Mammary microvascular endothelial cell (primary cell): ENCODE measurements at places on chromosomes 16 and 17. TPM values are rescaled to one million over a fixed set of nuclear protein-coding genes. Genes with fewer than 3 reads are reported as not detected.

Gene GGA2
- 35.8 and 38.8 TPM in 2 replicates for total RNA-seq

Gene CPPED1
- 26.8 and 30.3 TPM in 2 replicates for total RNA-seq

Gene TMEM114
- total RNA-seq: not detected in 2 replicates

Gene SOST
- not detected in 2 replicates for total RNA-seq

Gene PLD6
- total RNA-seq: 2.5 and 5.2 TPM in 2 replicates

Gene NUFIP2
- total RNA-seq: 19.6 and 21.7 TPM in 2 replicates

Gene TMED6
- not detected in 2 replicates for total RNA-seq

Gene HOXB8
- total RNA-seq: 15.5 and 22.9 TPM in 2 replicates

Gene NOD2
- 0.30 and 0.33 TPM in 2 replicates for total RNA-seq

Gene C17orf67
- 0.64 and 3.3 TPM in 2 replicates for total RNA-seq

Gene DNAH2
- 0.93 and 1.7 TPM in 2 replicates for total RNA-seq

Gene COG8
- total RNA-seq: 30.9 and 34.4 TPM in 2 replicates

Gene WSCD1
- 15.4 and 18.1 TPM in 2 replicates for total RNA-seq

Gene GPT2
- total RNA-seq: 9.0 and 13.6 TPM in 2 replicates

Gene FN3K
- 2.1 and 2.5 TPM in 2 replicates for total RNA-seq

Gene MAPT
- total RNA-seq: not detected in 2 replicates

Gene NEUROD2
- total RNA-seq: not detected in 2 replicates

Gene MMP25
- total RNA-seq: under 0.01 and 0.15 TPM in 2 replicates

Gene UMOD
- not detected in 2 replicates for total RNA-seq

Gene CD300C
- total RNA-seq: not detected in 2 replicates

Gene CDRT15
- total RNA-seq: not detected in 2 replicates

Gene MSLN
- not detected in 2 replicates for total RNA-seq

Gene PLA2G10
- total RNA-seq: not detected in 2 replicates

Gene VPS35
- total RNA-seq: 84.8 and 128 TPM in 2 replicates

Gene CEP295NL
- 0.20 and 0.74 TPM in 2 replicates for total RNA-seq

Gene ARHGAP23
- 127 and 150 TPM in 2 replicates for total RNA-seq

Gene KRTAP4-1
- total RNA-seq: not detected in 2 replicates

Gene KCTD19
- under 0.01 TPM in 1 of 2 replicates, not detected in the other for total RNA-seq

Gene TLCD2
- 0.33 and 0.94 TPM in 2 replicates for total RNA-seq

Gene GNGT2
- total RNA-seq: 2.8 and 8.5 TPM in 2 replicates

Gene SLC6A2
- total RNA-seq: not detected in 2 replicates

Gene TP53TG3F
- total RNA-seq: not detected in 2 replicates

Gene NAE1
- 67.7 and 77.1 TPM in 2 replicates for total RNA-seq

Gene ABCA9
- total RNA-seq: under 0.01 and 0.64 TPM in 2 replicates

Gene SLC4A1
- not detected in 2 replicates for total RNA-seq

Gene ITGB4
- total RNA-seq: 2.5 and 4.6 TPM in 2 replicates

Gene LLGL2
- total RNA-seq: 3.9 and 5.2 TPM in 2 replicates

Gene TBC1D3K
- not detected in 2 replicates for total RNA-seq

Gene SEZ6L2
- 0.27 and 0.74 TPM in 2 replicates for total RNA-seq

Gene OR1A1
- not detected in 2 replicates for total RNA-seq

Gene KRTAP4-9
- total RNA-seq: not detected in 2 replicates

Gene C16orf92
- not detected in 2 replicates for total RNA-seq

Gene CCL3
- total RNA-seq: not detected in 2 replicates
